ENCODE measurements at places on chromosomes 1 and 21. TPM values are rescaled to one million over a fixed set of nuclear protein-coding genes. Genes with fewer than 3 reads are reported as not detected.

SDC3 gene
- polyA plus RNA-seq = 31.3 TPM

PPIAL4G gene
- polyA plus RNA-seq = 0.07 TPM

SPRR1A gene
- not detected for polyA plus RNA-seq

PLA2G2D gene
- not detected for polyA plus RNA-seq

FAM177B gene
- polyA plus RNA-seq = 0.13 TPM

SYT14 gene
- polyA plus RNA-seq = 0.34 TPM

FCGR3B gene
- not detected for polyA plus RNA-seq

SLC2A5 gene
- 0.83 TPM for polyA plus RNA-seq

AIRE gene
- 0.44 TPM for polyA plus RNA-seq

SH2D2A gene
- polyA plus RNA-seq = 0.91 TPM

C1QB gene
- polyA plus RNA-seq = 7.4 TPM

GRHL3 gene
- polyA plus RNA-seq = 6.7 TPM

PROX1 gene
- 6.0 TPM for polyA plus RNA-seq

OR2W3 gene
- 0.20 TPM for polyA plus RNA-seq

VHLL gene
- not detected for polyA plus RNA-seq

- DNase-seq = no peak
Observed at GRCh38 chr1:171313319-171313834, 606 bp upstream of the FMO4 start.

- peak; percentile 74 for DNase-seq
Observed at GRCh38 chr1:119636491-119637089, 11.5 kb downstream of the ZNF697 start.

DNA sequence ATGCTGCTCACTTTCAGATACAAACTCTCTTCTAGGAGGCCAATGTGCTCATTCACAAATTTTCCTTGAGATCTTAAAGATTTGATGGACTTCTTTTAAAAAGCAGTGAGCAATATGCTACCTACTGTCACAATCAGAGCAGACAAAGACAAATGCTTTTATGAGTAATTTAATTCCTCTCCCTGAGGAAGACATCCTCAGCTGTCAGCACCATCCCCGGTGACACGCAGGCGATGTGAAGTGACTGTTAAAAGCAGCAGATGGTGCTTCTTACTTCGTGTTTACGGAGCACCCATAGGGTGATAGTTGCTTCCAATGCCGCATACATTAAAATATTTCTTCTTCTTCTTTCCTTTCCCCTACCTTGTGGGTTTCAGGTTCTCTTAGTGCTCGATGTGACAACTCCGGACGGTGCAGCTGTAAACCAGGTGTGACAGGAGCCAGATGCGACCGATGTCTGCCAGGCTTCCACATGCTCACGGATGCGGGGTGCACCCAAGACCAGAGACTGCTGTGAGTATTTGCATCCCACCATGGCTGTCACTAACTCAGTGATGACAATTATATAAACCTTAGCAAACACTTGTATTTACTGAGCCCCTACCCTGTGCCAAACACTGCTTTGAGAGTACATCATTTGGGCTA is 29.1 kb downstream of the LAMC2 start:
- DNase-seq = no peak

- DNase-seq = peak; percentile 72
Observed at GRCh38 chr1:68173936-68174737, 58.2 kb downstream of the WLS start.

GRCh38 chr1:157781048-157781447 is 4.1 kb upstream of the FCRL2 start:
- no peak for DNase-seq

DNA sequence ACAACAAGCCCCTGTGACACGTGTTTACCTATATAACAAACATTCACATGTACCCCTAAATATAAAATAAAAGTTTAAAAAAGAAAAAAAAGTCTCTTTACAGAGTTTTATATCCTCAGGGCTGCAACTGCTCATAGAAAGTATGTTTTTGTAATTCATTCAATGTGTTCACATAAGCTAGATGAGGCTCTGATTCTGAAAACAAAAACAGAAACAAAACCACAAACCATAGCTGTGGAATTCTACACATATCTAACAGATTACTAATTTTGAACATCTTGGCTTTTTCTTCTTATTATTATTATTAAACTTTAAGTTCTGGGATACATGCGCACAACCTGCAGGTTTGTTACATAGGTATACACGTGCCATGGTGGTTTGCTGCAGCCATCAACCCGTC is 579.6 kb upstream of the ZRANB2 start:
- no peak for DNase-seq

GRCh38 chr1:240294566-240294965 is 202.9 kb downstream of the FMN2 start:
- no peak for DNase-seq

DNA sequence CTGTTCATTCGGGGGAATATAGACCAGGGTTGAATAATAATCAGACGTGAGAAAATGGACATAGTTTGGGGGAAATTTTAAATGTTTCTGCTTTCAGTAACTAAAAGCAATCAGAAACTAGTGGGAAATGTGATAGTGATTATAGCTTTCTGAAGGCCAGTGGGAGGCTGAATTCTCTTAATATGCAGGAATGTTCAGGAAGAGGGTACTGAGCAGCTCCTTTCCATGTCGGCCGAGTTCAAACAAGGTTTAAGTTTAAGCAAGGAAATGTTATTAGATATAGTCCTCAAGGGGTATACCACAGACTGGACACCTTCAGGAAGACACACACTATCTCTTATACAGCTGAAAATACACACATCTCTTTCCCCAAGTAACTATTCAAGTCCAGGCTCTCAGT is 105.5 kb downstream of the HHAT start:
- DNase-seq = no peak

- peak; percentile 30 for DNase-seq
Observed at GRCh38 chr1:23751050-23751814, 8.0 kb downstream of the ELOA start.

GRCh38 chr1:43203859-43204258 is 31.7 kb downstream of the CFAP57 start:
- no peak for DNase-seq

DNA sequence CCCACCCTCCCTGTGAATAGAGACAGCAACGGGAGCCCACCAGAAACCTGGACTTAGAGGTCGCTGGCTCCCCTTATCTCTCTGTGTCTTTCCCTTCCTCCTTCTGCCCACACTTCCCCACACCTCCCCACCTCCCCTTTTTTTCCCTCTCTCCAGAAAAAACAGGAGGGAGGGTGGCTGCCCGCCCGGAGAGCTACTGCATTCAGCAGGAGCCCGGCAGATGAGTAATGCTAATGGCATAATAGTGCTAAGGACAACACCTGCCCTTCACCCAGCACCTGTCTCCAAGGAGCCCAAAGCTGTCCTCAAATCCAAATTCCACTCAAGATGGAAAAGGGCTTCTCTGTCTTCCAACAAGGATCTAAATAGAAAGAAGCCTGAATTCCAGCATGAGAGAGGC is 11.4 kb upstream of the PRELP start:
- DNase-seq = no peak

DNA sequence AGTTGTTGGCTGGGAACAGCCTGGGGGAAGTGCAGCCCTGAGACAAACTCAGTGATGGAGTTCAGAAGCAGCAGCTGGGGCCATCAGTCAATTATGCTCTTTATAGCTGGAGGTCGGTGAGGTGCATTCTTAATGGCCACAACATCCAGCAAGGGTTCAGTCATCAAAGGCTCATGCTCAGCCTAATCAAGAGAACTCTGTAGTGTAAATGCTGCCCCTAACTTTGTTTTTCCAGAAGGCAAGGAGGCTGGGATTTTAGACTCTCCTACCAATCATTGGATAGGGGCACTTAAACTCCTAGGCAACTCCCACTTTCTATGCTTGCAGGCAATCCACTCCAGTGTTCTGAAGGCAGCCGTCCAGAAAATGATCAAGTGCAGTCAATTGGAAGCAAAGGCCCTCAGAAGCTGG is 15.0 kb upstream of the RGS4 start:
- DNase-seq = peak; percentile 73

DNA sequence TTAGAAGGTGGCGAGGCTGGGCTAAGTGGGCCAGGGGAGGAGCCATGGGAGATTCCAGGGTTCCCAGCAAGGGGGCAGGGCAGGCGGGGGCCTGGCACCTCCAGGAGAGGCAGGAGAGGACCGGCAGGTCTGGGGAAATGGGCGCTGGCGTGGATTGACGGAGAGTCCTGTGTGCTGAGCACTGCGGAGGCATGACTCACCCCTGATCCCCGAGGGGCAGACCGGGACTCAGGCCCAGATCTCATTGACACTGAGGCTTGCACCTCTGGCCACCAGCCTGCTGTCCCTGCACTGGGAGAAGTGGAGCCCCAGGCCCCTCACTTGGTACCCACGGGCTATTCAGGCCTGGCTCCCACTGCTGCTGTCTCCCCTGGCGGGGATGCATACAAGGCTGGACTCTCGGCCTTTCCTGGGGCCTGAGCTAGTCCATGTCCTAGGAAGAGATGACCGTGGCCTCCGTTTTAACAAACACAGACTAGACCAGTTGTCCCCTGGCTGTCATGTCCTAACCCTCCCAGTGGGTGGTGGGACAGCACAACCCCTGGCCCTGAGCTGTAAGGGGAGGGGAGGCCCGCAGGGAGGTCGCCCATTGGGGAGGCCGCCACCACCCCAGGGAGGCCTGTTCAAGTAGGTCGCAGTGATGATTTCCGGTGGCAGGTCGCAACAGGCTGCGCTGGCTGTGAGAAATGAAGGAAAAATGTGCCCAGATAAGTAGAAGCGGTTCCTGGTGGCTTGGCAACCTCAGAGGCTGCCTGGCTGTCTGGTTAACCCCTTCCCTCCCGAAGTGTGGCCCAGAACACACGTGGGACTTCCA is 39.7 kb downstream of the RIPK4 start:
- no peak for DNase-seq

DNA sequence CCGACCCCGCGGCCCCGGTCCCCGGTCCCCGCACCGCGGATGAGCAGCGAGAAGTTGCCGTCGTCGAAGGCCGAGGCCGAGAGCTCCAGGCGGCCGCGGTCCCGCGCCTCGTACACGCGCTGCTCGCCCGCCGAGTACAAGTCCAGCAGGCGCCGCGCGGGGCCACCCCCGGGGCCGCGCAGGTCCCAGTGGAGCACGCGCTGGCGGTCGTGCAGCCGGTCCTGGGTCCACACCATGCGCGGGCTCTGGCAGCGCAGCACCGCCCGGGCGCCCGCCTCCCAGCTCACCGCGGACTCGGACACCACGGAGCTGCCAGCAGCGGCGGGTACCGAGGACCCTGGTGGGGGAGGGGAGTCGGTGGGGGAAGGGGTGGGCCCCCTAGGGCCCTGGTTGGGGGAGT is 2.9 kb downstream of the MXRA8 start:
- DNase-seq = no peak

GRCh38 chr21:17597680-17598079 is 15.0 kb downstream of the BTG3 start:
- no peak for DNase-seq

DNA sequence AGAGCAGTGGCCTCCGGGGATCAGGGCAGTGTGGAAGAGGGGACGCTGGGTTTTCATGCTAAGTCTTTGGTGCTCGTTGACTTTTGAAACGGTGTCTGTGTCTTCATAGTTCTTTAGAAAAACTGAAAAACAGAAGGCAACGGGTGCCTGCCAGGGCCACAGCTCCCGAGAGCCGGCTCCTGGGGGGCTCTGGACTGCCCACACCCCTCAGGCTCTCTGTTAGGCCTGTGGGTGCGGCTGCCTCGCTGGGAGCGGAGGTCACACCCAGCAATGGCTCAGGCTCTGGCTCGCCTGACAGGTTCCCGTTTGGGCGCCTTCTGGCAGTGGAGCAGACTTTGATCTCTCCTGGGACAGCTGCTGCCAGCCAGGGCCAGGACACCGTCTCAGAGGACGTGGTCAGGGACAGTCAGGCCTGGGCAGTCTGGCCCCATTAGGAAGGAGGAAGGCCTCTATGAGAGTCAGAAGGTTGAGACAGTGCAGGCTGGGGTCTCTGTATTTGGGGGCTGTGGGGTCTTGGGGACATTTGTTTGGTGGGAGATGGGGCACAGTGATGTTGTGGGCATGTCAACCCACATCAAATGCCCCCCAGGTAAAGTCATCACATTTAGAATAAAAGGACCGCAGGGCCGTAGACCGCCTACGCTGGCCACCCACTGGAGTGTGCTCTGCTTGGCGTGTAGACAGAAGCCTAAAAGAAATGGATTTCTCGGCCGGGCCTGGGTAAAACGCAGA is 5.6 kb downstream of the ARHGEF16 start:
- no peak for DNase-seq

DNA sequence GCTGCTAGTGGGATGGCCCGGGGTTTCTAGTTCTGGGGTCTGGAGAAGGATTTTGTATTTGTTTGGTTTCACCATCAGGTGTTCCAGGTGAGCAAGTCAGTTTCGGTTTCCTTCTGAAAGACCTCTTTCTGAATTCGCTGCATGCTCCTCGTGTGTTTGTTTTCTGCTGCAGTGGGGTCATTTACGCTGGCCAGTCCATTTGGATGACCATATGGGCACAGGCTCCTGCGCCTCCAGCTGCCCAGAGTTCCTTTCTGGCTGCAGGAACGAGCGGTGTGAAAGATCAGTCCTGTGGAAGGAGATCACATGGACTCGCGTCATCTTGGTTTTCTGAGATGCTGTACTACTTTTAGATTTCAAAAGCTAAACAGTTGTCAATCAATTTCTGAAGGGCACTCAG is 83.7 kb upstream of the GCLM start:
- no peak for DNase-seq

GRCh38 chr1:114250683-114251572 is 97.3 kb upstream of the SYT6 start:
- DNase-seq = no peak

- DNase-seq = no peak
Observed at GRCh38 chr1:12490532-12491142, 127.4 kb downstream of the DHRS3 start.

GRCh38 chr1:56359056-56359455 is 220.3 kb downstream of the PLPP3 start:
- DNase-seq = no peak

DNA sequence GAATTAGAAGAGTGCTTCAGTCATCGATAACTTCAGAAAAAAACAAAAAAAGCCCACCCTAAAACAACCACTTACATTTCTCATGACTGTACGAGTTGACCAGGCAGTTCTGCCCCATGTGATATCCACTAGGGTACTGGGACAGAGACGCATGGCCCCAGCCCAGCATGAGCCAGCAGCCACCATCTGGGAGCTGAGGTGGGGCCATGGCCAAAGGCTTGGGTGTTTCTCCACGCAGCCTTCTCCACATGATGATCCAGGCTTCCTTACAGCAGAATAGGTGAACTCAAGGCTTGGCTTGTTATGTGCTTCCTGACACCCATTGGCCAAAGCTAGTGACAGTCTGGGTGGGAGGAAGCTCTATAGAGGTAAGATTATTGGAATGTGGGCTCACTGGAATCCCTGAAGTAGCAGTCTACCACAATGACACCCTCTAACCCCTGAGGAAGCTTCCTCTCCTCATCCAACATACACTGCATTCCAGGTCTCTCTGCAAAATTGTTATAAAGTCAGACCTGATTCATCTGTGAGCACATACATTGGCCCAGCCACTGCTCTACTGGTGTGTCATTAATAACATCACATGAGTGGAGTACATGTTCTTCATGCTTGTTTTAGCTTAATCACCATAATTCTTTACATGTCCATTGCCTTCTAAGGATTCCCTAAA is 66.3 kb upstream of the NTPCR start:
- DNase-seq = no peak
